ENCODE measurements at places on chromosomes 11 and 22.

- DNase-seq, result no peak
Measured at GRCh38 chr22:21753374-21754111, 17.9 kb upstream of the YPEL1 start.

GRCh38 chr22:47933891-47934290 is 1171.4 kb downstream of the TBC1D22A start:
- no peak for DNase-seq

- no peak for DNase-seq
Measured at GRCh38 chr11:72229336-72229924, 4.9 kb downstream of the INPPL1 start.

DNA sequence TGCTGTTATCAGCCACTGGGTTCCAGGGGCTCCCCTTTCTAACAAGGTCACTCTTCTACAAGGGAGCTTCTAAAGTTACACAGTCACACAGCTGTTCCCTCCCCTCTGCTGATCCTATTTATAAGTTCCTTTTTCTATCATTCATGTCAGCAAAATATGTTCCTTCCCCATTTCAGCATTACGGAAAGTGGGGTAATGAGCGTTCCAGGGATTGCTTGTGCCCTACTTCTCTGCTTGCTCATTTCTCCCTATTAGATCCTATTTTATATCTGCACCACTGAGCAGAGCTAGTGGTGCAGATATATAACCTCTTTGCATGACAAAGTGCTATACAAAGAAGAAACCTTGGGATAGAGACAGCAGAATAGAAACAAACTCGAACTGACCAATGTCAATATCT is 22.7 kb upstream of the PLEKHB1 start:
- DNase-seq, result no peak

DNA sequence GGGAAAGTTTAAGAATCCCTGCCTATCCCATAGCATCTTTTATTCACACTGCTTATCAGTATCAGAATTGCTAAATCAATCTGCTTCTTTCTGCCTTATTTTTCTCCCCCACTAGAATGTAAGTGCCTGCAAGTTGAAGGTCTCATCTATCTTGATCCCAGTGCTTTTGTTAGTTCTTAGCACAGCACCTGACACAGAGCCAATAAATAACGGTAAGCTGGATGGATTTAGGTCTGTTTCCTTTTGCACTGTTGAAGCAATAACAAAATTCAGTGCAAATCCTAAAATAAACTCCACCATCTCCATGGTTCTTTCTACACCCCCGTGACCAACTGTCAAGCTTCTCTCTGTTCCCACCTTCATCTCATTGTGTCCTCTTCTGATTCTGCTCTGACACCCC is 36.7 kb upstream of the CD44 start:
- DNase-seq, result no peak

- DNase-seq, result no peak
Measured at GRCh38 chr11:102831489-102832440, 11.6 kb downstream of the MMP3 start.

GRCh38 chr11:64558869-64559268 is 32.2 kb upstream of the SLC22A12 start:
- DNase-seq, result no peak

GRCh38 chr11:77174559-77174958 is 46.5 kb downstream of the MYO7A start:
- no peak for DNase-seq

GRCh38 chr11:114196997-114197703 is 99.0 kb upstream of the NNMT start:
- no peak for DNase-seq

DNA sequence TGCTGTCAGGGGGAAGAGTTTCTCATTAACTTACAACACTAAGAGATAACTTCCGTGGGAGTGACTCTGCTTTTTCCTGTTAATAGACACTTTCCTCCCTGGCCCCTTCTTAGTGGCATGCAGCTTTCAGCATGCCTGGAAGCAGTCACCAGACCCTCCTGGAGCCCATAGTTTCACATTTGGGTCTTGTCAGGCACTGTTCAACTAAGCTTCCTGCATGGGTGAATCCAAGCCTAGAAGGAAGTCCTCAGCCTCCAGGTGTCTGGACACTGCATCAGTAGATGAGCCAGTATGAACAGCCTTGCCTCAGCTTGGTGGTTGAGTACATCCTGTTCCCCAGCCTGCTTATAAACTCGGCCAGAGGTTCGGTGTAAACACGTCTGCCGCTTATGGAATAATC is 68.1 kb downstream of the PPP6R3 start:
- DNase-seq, result no peak

DNA sequence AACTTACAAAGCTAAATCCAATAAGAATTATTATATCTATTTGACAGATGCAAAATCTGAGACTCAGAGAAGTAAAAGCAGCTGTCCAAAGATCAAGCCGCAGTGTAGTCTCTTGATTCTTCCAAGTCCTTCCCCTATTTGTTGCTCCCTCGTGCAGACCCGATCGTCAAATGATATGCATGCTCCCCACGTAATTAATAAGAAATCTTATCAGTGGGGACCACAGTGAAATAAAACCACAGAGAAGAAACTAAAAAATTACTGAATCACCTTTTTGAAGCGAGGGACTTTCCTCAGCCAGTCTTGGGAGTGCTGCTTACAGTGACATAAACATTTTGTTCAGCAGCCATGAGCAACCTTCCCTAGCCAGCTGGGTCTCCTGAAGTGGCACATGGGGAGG is 64.6 kb downstream of the SERGEF start:
- DNase-seq, result no peak

GRCh38 chr11:67002921-67003411 is 20.0 kb upstream of the SYT12 start:
- DNase-seq, result no peak

GRCh38 chr11:92902417-92902816 is 67.0 kb upstream of the MTNR1B start:
- no peak for DNase-seq

DNA sequence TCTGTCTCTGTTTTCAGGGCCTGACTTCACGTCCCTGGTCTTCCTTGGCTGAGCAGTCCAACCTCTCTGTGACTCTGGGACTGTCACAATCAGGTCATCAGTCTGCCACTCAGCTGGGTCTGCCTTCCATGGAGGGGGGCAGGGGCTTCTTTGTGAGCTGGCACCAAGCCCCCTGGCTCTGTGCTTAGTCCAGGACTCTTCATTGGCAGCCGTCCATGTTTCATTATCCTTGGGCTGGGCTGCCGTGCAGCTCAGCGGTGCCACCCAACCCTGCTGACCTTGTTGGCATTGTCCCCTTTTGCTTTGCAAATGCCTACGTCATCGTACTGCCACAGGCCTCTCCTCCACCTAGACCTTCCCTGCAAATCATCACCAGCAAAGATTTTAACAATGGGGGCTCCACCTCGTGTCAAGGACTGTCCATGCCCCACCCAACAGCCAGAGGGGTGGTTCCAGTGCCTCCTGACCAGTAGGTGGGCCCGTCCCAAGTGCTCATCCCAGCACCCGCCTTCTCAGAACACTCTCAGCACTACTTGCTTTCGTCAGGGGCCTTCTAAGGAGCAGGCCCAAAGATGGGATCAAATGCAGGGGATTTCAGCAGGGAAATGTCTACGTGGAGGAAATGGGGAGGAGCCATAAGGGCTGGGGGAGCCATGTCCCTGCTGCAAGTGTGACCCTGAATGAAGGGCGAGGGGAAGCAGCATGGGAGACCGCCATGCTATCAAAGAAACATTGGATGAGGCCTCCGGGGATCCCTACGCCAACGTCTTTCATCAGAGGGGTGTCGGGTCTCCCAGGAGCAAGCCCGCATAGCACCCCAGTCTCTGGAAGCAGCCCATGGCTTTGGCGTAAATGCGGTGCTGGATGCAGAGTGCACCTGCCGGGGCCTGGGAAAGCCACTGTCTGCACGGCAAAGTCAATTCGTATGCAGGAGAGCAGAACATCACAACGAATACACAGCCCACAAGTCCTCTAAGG is 18.2 kb downstream of the KRTAP5-6 start:
- no peak for DNase-seq

GRCh38 chr11:111128076-111128870 is 117.3 kb upstream of the POU2AF2 start:
- DNase-seq, result no peak

DNA sequence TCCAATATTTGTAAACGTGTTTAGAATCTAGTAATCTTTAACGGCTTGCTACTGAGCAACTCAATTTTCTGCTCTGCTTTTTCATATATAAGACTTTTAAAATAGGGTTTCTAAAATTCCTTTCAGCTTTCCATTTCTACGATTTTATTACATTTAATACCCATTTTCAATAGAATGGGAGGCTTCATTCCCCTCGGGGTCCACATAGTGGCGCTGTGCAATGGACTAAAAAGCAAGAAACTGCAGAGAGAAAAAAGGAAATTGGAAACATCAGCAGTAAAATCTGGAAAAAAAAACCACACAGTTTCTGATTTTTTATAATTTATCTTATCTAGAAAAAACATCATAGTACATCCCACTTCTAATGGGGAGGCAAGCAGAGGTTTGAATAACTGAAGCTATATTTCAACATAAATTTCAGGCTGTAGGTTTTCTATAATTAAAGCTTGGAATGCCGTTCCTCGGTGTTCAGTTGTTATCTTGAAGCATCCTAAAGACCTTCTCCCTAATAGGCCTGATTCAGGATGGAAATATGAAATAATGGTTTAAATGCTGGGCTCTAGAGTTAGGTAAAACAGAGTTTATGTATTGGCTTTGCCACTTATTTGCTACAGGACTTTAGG is 18.7 kb upstream of the JHY start:
- DNase-seq, result no peak

GRCh38 chr22:16970446-16970845 is 37.6 kb downstream of the GAB4 start:
- no peak for DNase-seq

DNA sequence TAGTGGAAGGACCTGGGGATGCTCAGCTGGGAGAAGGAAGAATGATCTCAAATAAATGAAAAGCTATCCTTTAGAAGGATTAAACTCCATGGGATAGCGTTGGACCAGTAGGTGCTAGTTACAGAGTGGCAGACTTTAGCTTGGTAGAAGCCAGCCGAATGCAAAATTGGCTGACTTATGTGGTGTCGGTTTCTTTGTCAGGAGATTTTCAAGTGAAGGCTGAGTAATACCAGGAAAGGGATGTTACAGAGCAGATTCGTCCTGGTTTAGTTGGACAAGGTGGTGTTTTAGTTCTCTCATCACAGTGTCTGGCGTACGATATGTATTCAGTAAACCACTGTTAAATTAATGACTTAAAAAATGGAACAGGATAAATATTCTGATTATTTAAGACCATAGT is 26.0 kb downstream of the FDX1 start:
- no peak for DNase-seq

- no peak for DNase-seq
Measured at GRCh38 chr11:78840200-78840599, 265.5 kb upstream of the NARS2 start.

DNA sequence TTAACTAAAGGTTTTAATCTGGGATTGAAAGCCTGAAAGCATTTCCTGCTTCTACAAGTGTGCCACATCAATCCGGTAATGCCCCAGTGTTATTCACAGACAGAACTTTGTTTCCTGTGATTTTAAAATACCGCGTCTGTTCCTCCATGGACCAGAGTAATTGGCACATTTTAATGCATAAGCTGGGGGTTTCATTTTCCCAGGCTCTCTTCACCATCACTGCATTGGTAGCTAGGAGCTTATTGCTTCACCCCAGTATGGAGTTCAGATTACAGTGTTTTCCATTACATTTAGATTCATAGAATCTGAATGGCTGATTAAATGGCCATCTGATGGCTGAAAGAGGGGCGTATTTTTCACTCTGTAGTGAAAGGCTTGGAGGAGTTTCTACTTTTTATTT is 25.7 kb upstream of the CRTAM start:
- DNase-seq, result no peak

DNA sequence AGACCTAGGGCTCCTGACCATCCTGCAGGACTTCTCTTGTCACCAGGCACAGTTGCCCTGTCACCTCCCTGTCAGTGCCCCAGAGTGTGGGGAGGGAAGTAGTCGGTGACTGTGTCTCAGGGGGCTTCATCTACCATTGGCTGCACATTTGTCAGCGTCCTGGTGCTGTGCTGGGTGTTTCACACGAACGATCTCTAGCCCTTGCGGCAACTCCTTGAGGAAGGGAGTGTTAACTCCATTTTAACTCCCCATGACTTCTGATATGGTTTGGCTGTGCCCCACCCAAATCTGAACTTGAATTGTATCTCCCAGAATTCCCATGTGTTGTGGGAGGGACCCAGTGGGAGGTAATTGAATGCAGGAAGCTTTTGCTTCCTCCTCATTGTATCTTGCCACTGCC is 7.1 kb downstream of the TSKU start:
- no peak for DNase-seq

DNA sequence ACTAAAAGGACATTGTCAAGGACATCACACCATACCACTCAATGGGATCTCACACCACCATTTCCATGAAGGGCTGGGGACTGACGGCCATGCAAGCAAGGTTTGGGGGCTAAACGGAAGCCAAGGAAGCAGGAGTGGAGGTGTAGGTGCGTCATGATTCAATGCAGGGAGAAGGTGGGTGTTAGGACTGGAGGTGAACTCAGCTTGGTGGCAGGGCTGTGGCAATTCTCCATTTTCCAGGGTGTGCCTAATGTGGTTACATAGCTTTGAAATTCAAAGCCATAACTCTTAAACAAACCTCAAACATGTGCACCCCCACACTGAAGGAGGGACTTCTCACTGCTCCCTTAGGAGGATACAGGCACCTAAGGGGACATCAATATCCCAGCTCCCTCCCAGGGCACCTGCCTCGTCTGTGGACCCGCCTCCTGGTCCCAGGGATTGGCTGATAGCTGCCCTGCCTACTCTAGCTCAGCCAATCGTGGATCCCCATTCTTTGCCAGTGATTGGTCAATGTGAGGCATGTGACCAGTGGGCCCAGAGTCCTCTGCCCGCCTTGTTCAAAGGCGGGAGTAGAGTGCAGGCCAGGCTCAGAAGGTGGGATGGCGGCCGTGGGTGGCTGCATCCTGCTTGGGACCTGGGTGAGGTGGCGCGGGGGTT is 64.6 kb downstream of the CTTN start:
- DNase-seq, result no peak

GRCh38 chr22:18078329-18079041 is 695 bp downstream of the PEX26 start:
- peak; percentile 47 for DNase-seq

- no peak for DNase-seq
Measured at GRCh38 chr11:70476669-70477068, 78.3 kb downstream of the CTTN start.

DNA sequence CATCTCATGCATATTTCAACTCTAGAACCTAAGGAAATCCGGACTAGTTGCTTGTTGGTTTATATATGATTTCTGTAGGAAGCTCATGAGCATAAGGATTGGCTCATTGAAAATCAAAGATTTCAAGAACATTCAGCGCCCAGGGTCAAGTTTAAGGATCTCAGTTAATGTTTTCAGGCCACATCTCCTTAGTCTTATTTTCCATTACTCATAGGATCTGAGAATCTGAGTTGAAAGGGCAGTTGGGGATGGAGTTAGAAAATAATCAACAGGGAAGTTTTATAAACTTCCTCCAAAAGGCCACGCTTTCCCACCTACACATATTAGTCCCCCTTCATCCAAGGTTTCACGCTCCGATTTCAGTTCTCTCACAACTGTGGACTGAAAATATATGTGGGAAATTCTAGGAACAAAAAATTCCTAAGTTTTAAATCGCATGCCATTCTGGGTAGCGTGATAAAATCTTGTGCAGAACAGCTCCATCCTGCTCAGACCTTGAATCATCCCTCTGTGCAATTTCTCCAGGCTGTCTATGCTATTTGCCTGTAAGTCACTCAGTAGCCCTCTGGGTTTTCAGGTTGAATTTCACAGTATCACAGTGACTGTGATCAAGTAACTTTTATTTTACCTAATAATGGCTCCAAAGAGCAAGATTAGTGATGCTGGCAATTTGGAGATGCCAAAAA is 160.2 kb downstream of the KIRREL3 start:
- DNase-seq, result no peak
